CD8-positive, alpha-beta memory T cell (primary cell): ENCODE measurements at places on chromosomes 11 and 22.

DNA sequence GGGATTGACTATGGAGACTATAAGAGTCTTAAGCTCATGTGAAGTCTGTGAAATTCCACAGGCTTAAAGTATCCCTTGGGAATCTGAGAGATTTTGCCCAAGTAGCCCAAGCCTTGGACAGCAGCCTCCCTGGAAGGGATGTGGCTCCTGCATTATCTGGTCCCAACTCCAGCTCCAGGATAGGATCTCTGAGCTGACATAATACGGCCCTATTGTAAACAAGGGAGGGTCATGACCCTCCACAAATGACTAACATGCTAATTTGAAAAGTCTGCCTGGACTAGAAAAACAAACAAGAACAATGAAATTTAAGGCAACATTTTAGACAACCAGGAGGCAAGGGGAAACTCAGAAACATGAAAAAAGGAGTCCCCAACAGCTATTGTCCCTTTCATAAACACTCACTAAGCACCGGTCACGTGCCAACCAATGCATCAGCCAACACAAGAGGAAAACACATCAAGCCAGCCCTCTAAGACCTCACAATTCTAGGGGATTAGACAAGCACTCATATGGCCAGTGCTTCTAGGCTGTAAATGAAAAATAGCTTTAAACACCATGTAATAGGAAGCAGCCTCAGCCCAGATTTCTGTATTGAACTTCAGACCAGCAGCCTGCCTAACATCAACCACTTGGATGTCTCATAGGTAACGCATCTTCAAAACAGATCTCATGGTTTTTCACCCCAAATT, 101.2 kb upstream of the TIMP3 start:
- no peaks in the 10 kb centered on the region for H3K4me1 ChIP-seq
- no peaks in the 10 kb centered on the region for H3K27me3 ChIP-seq
- no peak for DNase-seq
- H3K27ac ChIP-seq: no peak overlapping the region
- H3K4me3 ChIP-seq: no peak overlapping the region

DNA sequence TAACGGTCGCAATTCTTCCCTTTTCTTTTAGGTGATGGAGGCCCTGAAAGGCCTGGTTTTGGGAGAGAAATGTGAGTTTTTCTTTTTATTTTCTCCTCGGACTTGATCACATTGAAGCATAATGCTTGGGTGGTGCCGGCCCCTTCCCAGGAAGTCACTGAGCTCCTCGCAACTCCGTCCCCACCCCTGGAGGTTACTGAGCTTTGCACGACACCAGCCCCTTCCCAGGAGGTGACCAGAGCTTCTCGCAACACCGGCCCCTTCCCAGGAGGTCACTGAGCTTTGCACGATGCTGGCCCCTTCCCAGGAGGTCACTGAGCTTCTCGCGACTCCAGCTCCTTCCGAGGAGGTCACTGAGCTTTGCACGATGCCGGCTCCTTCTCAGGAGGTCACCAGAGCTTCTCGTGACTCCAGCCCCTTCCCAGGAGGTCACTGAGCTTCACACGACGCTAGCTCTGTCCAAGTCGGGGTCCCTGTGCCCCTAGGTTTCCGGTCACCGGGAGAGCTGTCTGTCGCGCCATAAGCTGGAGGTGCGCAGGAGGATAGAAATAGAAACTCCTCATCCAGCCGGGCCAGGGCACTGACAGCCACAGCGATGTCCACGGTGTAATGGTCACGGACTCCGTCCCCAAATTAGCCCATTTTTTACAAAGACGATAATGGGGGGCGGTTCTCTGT, 586.4 kb downstream of the BRD1 start:
- no peak overlapping the region for H3K4me3 ChIP-seq
- no peaks in the 10 kb centered on the region for H3K27me3 ChIP-seq
- H3K4me1 ChIP-seq: no peaks in the 10 kb centered on the region
- DNase-seq: no peak

DNA sequence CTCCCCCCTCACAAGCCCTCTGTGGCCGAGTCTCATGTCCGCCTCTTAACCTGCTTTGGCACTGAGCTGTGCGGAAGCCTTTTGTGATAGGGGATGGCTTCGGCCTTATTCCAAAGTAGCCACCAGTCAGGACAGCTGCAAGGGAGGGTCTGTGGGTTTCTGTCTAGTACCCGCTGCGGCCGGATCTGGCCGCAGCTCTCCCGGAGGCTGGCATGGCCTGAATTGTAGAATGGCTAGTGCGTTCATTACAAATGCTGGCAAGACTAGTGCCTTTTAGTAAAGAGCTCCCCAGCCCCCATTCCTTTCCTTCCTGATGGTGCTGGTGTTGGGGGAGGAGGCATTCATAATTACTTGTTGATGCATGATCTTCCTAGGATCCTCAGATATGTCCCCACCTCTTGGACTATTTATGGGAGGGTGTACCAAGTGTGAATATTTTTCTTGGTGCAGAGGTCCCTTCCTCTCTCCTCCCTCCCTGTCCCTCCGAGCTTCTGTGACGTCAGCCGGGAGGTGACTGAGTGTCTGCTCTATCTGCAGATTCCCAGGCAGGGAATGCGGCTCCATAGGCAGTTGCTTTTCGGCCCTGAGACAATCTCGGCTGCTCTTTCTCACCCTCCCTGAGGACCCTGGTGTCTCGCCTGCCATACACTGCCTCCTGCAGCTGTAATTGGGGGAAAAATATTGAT, 108.7 kb upstream of the E2F8 start:
- no peak overlapping the region for H3K4me3 ChIP-seq
- no peak for DNase-seq
- no peaks in the 10 kb centered on the region for H3K36me3 ChIP-seq
- H3K27ac ChIP-seq: no peak overlapping the region
- H3K27me3 ChIP-seq: peaks cover 21% of the 10 kb centered on the region

GRCh38 chr11:72856065-72856464, 41.9 kb downstream of the ATG16L2 start:
- no peaks in the 10 kb centered on the region for H3K4me1 ChIP-seq
- H3K36me3 ChIP-seq: no peaks in the 10 kb centered on the region
- no peak overlapping the region for H3K27ac ChIP-seq

DNA sequence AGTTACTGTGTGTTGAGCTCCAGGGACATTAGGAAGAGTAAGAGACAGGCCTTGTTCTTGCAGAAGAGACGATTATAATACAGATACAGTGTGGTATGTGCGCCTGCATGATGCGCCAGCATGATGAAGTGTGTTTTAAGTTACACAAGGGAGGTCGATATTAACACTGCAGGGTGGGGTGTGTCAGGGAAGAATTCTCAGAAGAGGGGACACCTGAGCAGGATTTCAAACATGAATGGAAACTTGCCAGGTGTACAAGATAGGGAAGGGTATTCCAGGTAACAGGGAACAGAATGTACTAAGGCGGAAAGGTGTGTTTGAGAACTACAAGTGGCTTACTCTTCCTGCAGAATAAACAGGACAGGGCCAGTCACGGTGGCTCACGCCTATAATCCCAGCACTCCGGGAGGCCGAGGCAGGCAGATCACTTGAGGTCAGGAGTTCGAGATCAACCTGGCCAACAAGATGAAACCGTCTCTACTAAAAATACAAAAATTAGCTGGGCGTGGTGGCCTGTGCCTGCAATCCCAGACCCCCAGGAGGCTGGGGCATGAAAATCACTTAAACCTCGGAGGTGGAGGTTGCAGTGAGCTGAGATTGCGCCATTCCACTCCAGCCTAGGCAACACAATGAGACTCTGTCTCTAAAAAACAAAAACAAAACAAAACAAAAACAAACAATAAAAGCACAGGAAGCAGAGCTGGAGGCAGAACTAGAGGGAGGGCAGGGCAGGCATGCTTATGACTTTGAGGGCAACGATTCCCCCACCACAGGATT, 59.0 kb downstream of the SYN3 start:
- no peaks in the 10 kb centered on the region for H3K4me1 ChIP-seq
- H3K36me3 ChIP-seq: no peaks in the 10 kb centered on the region
- DNase-seq: no peak
- H3K4me3 ChIP-seq: no peak overlapping the region
- H3K27ac ChIP-seq: no peak overlapping the region

DNA sequence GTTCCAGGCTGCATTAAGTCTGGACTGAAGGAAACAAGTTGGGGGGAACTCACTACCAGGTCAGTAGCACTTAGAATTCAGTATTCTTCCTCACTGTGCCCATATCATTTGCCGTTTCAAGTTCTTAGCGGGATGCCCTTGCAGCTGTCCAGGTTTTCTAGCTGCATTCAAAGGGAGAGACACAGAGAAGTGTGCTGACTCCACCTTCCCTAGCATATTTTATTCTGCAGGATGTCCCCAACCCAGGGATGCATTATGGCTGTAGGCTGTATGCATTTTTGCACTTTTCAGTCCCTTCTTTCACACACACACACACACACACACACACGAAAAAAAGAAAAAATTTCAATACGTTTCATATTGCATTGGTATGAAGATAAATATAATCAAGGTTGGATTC, 35.8 kb upstream of the MAPK1 start:
- H3K36me3 ChIP-seq: no peaks in the 10 kb centered on the region
- no peaks in the 10 kb centered on the region for H3K27me3 ChIP-seq
- no peak for DNase-seq
- no peak overlapping the region for H3K4me3 ChIP-seq

- DNase-seq: no peak
- no peak overlapping the region for H3K27ac ChIP-seq
- H3K27me3 ChIP-seq: no peaks in the 10 kb centered on the region
These were observed 10.4 kb upstream of the SPINDOC start for GRCh38 chr11:63802637-63803414.

DNA sequence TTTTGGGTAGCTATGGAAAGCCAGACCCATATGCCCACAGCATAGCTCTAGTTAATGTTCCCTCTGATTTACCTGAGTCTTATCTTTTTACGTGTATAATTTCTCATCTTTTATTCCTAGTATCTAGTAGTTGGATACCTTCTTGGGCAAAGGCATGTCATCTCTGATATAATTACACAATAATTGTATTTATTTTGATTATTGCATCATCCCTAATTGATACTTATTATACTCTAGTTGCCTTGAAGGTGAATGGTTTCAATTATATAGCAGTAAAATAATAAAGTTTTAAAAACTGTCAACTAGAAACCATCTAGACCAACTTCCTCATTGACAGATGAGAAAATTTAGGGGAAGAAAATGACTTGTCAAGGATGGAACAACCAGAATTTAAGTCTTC, 347.3 kb downstream of the SOX6 start:
- no peak overlapping the region for H3K4me3 ChIP-seq
- no peak overlapping the region for H3K27ac ChIP-seq
- H3K27me3 ChIP-seq: no peaks in the 10 kb centered on the region
- no peaks in the 10 kb centered on the region for H3K36me3 ChIP-seq
- DNase-seq: no peak
- H3K4me1 ChIP-seq: no peaks in the 10 kb centered on the region

DNA sequence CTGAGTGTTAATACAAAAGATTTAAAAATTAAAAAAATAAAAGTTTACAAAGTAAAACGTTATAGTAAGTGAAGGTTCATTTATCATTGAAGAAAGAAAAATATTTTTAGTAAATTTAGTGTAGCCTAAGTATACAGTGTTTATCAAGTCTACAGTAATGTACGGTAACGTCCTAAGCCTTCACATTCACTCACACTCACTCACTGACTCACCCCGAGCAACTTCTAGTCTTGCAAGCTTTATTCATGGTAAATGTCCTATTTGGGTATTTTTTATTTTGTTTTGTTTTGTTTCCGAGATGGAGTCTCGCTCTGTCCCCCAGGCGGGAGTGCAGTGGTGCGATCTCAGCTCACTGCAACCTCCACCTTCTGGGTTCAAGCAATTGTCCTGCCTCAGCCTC, 8.8 kb downstream of the CASTOR1 start:
- DNase-seq: no peak
- H3K36me3 ChIP-seq: no peaks in the 10 kb centered on the region
- no peak overlapping the region for H3K4me3 ChIP-seq
- peaks cover 27% of the 10 kb centered on the region for H3K4me1 ChIP-seq

DNA sequence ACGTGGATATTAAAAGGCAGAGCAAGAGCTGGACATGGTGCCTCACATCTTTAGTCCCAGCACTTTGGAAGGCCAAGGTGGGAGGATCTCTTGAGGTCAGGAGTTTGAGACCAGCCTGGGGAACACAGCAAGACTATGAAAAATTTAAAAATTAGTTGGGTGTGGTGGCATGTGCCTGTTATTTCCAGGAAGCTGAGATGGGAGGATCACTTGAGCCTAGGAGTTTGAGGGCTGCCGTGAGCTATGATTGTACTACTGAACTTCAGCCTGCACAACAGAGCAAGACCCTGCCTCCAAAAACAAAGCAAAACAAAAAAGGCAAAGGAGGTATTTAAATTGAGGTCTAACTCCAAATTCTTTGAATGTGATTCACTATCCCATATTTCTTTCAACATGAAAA, 23.5 kb downstream of the RDX start:
- H3K4me3 ChIP-seq: no peak overlapping the region
- no peaks in the 10 kb centered on the region for H3K27me3 ChIP-seq
- no peak for DNase-seq
